ENCODE measurements at places on chromosomes 1 and 21. TPM values are rescaled to one million over a fixed set of nuclear protein-coding genes. Genes with fewer than 3 reads are reported as not detected.

DNA sequence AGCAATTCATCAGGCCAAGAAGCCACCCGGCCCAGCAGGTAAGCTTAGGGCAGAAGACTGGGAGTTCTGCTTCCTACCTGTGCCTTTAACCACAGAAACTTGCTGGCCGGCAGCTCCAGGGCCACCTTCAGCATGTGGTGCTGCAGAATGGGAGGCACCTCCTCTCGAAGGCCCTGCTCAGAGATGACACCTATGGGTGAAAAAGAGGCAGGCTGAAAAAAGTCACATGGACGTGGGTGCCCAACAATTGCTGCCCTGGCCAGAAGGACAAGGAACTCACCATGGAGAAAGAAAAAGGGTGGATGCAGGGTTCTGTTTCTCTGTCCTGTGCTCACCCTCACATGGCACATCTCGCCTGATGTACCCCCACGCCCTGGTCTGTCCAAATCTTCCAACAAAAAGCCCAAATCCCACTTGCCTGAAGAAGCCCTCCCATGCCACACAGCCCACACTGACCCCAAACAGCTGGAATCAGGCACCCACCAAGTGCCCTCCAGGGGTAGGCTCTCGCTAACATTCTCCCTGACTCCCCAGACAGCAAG is 33.0 kb downstream of the URB1 start:
- no peaks in the 10 kb centered on the region for H3K27me3 ChIP-seq
- no peak overlapping the region for H3K27ac ChIP-seq
- peaks cover 8% of the 10 kb centered on the region for H3K36me3 ChIP-seq
- peaks cover 5% of the 10 kb centered on the region for H3K4me1 ChIP-seq

GRCh38 chr1:193094112-193094511 is 11.1 kb downstream of the GLRX2 start:
- H3K27ac ChIP-seq, result no peak overlapping the region
- DNase-seq, result no peak

DNA sequence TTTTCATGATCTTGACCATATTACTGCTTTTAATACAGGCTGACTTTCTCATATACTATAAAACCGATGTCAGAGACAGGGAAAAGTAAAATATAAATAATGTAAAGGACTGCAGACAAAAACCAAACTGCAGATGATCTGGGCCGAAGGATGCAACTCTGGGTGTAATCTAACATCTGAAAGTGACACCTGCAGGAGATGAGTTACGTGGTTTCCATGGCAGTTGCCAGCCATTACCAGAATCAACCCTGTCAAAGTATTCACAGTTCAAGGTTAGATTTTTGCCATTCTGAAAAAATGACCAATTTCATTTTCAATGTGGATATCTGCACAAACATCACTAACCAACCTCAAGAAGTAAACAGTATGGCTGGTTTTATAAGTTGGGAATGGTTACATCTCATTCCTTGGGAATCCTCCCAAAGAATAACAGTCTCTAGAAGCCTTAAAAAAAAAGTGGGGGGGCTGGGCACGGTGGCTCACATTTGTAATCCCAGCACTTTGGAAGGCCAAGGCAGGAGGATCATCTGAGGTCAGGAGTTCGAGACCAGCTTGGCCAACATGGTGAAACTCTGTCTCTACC is 27.7 kb downstream of the DNAJC11 start:
- no peaks in the 10 kb centered on the region for H3K27me3 ChIP-seq
- peaks cover 8% of the 10 kb centered on the region for H3K36me3 ChIP-seq
- no peaks in the 10 kb centered on the region for H3K4me1 ChIP-seq

DNA sequence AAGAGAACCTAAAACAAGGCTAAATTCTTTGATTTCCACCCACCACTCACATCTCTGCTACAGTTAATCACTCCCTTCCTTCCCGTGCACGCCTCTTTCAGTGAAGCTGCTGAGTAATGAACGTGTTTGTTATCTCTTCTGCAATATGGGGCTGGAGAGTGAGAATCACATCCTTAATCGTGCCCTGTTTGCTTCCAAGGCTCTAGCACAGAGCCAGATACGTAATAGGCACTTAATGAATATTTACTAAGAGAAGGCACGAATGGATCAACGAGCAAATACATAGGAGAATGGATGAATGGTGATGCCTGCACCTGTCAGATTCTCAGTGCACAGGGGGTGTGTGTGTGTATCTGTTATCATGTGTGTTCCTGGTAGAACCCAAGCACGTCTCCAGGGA is 22.1 kb upstream of the FAM43B start:
- no peaks in the 10 kb centered on the region for H3K4me1 ChIP-seq
- peaks cover 6% of the 10 kb centered on the region for H3K27me3 ChIP-seq
- H3K4me3 ChIP-seq, result no peak overlapping the region
- H3K27ac ChIP-seq, result no peak overlapping the region
- DNase-seq, result no peak

Gene MYOG
- not detected for total RNA-seq
